Activated CD4-positive, alpha-beta T cell treated with anti-CD3 and anti-CD28 coated beads for 1 hour (primary cell): ENCODE measurements at places on chromosomes 6 and 20.

GRCh38 chr6:105967917-105968602 lies 118.1 kb upstream of the PRDM1 start:
- DNase-seq: no peak

- DNase-seq: no peak
These were observed 14.6 kb upstream of the ARMC12 start for GRCh38 chr6:35722121-35722761.

- no peak for DNase-seq
These were observed 277.7 kb downstream of the NRN1 start for GRCh38 chr6:5729080-5729434.

- DNase-seq: no peak
These were observed 27.9 kb upstream of the TBC1D7 start for GRCh38 chr6:13355999-13356785.

DNA sequence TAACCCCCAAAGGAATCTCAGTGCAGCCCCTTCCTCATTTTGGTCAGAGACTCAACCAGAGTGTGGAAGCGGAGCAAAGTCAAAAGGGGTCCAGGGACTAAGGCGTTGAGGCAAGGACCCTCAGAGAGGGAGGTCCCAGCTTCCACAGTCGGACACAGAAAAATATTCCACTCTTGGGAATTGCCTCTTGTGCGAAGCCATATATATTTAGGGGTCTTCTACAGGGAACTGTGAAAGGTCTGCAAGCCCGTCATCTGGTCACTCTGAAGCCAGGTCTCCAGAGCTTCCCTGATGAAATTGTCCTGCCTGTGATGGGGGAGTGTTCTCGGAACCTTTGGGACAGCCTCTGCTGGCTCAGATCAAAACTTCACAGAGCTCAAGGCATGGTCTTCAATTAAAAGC lies 160.8 kb downstream of the TBXT start:
- no peak for DNase-seq

- DNase-seq: no peak
These were observed 39.8 kb upstream of the AKAP12 start for GRCh38 chr6:151199991-151200390.

GRCh38 chr20:50595988-50596693 lies 86.0 kb downstream of the PTPN1 start:
- DNase-seq: no peak

DNA sequence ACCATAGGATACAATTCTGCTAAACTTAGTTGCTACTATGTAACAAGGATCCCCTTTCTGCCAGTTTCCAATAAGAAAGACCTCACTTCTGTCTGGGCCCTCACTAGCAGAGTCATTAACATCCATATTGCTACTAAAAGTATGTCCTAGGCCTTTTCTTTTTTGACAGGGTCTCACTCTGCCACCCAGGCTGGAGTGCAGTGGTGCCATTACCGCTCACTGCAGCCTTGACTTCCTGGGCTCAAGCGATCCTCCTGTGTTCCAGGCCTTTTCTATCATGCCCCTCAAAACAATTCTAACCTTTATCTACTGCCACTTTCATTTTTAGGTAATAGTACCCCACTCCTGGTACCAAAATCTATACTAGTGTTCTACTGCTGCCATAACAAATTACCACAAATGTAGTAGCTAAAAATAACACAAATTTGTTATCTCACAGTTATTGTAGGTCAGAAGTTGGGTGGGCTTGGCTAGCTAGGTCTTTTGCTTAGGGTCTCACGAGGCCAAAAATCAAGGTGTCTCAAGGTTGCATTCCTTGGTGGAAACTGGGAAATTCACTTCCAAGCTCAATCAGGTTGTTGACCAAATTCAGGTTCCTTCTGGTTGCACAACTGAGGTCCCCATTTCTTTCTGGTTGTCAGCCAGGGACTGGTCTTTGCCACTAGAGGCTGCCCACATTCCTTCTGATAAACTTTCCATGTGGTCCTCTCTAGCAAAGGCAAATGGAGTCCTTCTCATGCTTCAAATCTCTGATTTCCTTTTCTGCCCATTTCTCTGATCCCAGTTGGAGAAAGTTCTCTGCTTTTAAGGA lies 3.0 kb downstream of the CSNK2A1 start:
- no peak for DNase-seq

DNA sequence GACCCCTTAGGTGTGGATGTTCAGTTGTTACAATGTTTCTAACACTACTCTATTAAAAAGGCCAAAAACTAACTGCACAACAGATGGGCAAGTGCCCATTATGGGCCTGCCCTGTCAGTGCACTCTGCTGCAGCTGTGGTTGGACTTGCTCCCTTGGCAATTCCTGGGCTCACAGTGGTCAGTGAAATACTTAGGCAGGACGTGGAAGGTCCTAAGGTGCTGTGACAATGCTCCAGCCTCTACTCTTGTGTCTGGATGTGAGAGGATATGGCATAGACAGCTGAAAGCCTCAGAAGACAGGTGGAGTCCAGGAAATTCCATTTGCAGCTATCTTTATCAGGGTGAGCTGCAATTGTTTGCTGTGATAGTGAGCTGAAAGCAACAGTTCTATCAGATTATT lies 136.5 kb upstream of the OLIG3 start:
- no peak for DNase-seq

GRCh38 chr6:154868143-154868594 lies 126.9 kb upstream of the TIAM2 start:
- no peak for DNase-seq

DNA sequence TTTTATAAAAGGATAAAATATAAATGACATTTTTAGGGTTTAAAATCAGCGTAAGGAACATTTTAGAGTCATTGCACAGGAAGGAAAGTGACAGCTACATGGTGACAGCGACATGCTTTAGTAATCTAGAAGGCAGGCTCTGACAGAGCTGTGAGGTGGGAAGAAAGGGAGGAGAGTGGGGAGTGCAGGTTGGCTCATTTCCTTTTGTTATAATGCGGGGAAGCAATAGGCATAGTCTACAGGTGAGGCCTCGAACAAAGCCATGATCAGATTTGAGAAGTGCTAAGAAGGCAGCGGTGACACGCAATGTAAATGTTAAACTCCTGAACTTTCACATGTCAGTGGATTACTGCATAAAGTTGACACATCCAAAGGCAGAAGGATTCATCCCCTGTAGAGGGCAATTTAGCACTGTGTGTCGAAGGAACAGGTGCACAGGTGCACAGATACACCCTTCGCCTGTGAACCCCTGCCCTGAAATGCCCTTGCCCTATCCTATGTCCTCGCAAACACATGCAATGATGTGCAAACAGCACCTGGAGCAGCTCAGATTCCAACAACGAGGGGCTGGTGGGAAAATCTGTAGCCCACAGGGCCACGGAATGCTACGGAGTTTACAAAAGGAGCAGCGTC lies 32.4 kb upstream of the SMOC2 start:
- DNase-seq: no peak

DNA sequence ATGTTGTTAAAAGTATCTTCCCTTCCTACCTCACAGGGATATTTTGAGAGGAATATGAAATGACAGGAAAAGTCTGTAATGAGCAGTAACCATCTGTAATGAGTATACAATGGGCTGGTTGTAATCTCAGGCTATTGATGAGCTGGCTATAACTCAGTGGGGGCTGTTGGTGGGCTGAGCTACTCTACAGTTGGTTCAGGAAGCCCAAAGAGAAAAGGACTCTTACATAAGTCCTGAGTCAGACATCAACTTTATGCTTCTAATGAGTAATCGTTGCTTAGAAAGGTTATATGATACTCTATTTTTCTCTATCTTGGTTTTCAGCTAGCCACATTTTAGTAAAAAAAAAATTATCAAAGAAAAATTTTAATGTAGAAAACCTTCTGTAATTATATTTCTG lies 26.4 kb downstream of the ZNF391 start:
- no peak for DNase-seq

DNA sequence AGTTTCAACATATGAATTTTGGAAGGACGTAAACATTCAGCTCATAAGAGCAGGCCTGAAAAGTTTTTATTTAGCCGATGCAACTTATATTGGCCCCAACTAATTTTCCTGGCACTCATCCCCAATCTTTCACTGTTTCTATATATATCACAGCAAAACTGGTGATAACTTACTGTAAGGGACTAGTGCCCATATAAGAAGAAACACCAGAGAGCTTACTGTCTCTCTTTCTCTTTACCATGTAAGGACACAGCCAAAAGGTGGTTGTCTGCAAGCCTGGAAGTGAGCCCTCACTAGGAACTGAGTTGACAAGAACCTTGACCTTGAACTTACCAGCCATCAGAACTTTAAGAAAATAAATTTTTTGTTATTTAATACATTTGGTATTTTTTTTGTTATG lies 807.4 kb upstream of the CITED2 start:
- no peak for DNase-seq

DNA sequence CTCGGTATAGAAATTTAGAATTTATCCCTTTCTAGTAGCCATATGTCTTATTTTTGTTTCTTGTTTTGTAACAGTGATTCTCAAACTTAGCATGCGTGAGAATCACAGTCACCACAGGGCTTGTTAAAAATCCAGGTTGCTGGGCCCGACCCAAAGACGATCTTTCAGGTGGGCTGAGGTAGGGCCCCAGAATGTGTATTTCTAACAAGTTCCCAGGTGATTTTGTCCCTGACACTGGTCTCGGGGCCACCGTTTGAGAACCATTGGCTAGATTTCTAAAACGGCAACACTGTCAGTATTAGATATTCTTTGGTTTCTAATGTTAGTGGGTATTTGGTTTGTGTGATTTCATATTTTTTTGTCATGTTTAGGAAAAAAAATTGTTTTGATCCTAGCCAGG lies 9.9 kb downstream of the PFDN4 start:
- no peak for DNase-seq

DNA sequence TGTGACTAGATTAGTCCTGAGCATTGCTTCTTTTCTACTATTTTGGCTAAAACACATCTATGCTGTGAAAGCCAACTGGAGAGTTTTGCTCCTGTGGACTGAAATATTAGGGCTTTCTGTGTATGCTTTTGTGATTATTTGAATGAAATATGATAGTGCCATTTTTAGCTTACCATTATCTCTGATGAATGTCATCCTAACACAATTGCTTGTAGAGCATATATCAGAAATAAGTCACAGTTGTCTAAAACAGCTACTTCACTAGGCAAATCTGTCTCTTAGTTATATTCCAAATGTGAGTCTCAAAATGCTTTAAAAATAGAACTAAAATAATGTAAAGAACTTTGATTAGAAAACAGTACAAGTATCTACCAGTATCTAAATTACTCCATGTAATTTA lies 401.4 kb upstream of the PTCHD4 start:
- DNase-seq: no peak

DNA sequence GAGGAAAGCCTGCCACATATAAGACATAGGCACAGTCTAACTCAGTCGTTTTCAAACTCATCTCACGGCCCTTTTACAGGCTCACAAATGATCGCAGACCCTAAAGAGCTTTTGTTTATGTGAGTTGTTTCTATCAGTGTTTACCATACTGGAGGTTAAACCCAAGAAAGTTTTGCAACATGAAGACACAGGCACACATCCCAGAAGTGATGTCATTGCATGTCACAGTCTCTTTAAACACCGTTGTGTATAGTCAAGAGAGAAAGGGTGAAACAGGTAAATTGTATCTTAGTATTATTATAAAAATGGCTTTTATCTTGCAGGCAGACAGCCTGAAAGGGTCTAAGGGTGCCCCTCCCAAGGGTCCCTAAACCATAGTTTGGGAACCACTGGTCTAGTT lies 96.7 kb downstream of the BACH2 start:
- no peak for DNase-seq

DNA sequence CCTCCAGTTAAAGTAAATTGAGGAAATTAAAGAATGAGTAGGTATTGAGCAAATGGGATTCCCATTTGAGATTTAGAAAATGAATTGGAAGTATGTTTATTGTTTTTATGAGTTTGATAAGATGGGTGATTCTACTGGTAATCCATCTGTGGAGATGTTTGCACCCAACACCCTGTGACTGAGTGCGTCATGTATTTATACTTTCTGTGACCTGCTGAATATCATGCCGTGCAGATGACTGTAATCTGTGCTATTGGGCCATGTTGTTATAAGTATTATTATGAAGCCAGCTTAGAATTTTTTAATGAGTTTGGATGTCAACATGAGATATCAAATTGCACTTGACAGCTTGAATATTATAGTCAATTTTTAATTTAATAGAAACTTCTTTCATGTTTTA lies 17.7 kb downstream of the FAM83B start:
- DNase-seq: no peak

- DNase-seq: no peak
These were observed 171.4 kb downstream of the SOX4 start for GRCh38 chr6:21764989-21765388.

- DNase-seq: no peak
These were observed 183.2 kb downstream of the HIVEP2 start for GRCh38 chr6:142761756-142762155.

DNA sequence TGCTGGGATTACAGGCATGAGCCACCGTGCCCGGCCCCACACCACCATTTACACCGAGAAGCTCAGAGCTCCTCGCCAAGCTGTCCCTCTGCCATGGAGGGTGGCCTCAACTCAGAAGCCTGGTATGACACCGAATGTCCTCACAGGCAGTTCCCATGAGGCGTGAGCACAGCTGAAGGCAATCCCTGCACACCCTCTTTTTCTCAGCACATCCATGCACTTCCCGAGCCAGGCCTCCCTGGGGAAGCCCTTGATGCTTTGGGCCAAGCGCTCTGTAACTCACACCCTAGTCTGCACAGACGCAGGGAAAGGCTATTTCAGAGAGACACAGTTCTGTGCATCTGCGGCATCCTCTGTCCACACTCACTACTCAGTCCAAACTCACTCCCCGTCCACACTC lies 18.4 kb downstream of the THBS2 start:
- no peak for DNase-seq

DNA sequence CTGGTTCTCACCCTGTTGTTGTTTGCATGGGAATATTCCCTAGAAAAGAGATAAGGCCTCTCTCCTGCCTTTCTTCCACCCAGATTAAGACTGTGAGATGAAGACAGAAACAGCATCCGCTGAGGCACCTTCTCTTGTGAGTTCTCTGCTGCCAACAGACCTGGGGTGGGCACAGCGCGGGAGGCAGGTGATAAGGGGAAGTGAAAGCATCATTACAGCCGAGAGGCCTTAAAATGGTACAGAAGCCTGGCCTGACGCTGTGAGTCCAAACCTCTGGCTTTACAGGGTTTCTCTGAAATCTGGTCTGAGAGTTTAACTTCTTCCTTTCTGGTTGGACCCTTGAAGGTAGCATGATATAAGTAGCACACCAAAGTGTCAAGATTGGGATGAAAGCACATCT lies 21.0 kb upstream of the IYD start:
- no peak for DNase-seq

DNA sequence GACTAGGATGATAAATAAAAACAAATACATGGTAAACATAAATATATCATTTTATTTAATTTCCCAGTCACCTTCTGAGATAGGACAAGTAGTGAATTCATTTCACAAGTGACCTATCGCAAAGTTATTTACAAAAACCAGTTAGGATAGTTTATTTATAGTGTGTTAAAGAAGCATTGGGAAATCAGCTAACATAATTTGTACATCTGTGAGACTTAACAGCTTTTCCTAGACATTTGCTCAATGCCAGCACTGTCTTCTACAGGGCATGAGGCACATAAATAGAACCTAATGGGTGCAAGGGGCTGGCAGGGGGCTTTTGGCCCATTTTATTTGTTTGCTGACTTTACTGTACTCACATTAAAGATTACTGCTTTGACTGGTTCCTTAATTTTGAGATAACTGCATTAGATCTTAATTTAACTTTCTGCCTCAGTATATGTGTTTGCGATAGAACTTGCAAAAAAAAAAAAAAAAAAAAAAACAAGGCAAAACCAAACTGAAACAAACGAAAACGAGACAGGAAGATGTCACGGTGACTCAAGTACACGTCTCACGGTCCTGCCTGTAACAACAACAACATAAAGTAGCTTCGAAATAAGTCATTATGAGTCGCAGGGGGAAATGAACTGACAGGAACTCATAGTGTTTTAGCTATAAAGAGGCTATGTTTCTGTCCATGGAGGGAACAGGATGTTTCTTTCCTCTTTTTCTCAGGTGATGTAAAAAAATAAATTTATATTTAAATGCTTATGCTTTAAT lies 133.7 kb upstream of the GMDS start:
- DNase-seq: no peak
